ENCODE measurements at places on chromosomes 4 and X. TPM values are rescaled to one million over a fixed set of nuclear protein-coding genes. Genes with fewer than 3 reads are reported as not detected.

GRCh38 chr4:3026540-3026939, 47.8 kb downstream of the HTT-AS start:
- DNase-seq = no peak

USP17L19 gene
- not detected for total RNA-seq

DNA sequence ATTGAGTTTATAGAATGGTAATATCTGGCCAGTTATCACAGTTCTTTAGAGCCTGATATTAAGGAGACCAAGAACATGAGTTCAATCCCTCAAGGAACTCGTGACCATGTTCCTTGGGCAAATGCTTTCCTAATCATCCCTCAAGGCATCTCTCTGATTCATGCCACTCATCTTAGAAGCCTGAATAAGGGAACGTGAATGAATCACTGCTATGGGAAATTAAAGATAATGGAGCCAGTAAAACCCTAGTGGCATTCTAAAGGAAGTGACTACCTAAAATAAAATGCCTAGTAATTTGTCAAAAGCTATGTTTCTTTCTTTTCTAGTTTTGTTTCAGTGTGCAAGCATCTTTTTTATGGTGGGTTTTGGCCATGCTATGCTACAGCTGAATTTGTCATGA, 1161.3 kb downstream of the C4orf33 start:
- DNase-seq = no peak

GRCh38 chr4:967113-968104, 6.0 kb downstream of the DGKQ start:
- DNase-seq = no peak

DNA sequence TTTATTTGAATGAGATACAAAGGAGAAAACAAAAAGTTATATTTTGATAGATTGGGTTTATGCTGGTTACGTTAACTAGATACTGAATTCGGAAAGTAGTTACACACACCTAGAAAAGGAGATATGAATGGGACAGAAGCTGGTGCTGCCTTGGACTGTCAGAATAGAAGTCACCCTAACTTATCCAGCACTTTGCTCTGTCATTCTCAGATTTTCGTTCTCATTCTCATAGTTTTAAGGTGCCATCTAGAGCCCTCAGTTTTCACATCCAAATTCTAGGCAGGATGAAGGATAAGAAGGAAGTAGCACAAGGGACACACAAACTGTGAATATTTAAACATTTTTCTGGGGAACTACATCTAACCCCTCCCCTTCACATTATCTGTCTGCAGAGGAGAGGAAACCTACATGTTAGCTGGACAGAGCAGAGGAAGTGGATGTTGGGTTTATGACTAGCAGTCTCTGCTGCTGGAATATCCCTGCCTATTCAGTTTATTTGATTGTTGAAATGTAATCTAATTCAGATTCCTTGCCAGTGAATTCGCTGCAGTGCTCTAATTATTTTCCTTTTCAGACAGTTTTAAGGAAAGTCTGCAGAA, 521.9 kb downstream of the FAT4 start:
- DNase-seq = no peak

DNA sequence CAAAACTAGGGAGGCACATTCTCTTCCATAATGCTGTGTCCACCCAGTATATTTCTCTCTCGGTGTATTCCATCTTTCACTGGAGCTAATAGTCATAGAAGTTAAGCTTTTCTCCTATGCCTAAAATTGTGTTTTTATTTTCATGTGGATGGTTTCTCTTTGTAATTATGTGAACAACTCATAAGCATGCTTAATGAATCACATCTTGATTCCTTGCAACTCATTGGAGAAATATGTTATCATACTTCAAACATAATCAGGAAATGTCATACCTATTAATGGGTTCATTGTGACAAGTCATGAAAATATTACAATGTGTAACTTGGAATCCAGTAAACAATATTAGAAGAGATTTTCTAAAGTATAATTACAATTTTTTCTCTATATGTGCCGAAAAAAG, 186.3 kb downstream of the SLC7A11 start:
- no peak for DNase-seq

FREM3 gene
- not detected for total RNA-seq

DNA sequence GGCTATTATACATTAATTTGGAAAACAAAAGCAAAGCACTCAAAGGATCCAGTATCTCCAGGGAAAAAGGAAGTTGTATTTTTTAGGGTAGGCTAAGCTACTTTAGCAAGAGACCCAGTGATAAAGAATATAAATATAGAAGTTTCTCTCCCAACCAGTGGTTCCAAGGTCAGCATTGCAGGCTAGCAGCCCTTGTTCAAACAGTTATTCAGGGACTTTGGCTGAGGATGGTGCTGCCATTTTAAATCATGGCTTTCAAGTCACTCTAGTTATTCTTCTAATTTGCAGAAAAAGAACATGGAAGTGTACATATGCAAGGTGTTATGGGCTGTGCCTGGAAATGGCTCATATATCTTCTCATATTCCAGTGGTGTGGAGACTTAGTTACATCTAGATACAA, 9.3 kb downstream of the SCOC start:
- no peak for DNase-seq

- peak; percentile 37 for DNase-seq
Observed at GRCh38 chrX:103362474-103362873, 6.2 kb downstream of the TCEAL9 start.

- DNase-seq = no peak
Observed at GRCh38 chr4:6937754-6938153, 28.1 kb downstream of the TBC1D14 start.

DNA sequence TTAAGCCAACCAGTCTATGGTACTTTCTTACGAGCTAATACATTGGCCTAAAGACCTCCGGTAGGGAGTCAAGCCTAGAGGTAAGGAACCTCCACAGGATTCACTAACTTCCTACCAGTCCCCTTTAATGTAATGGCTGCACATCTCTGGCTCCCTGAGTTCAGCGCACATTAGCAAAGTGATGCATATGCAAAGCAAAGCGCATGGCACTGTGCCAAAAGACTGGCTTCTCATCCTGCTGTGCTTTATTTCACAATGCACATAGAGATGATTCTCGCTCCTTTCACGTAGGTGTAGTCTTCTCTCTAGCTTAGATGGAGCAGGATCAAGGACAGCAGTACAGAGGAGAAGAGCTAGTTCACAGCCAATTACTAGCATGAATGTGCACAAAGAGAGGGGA, 14.6 kb upstream of the CLTRN start:
- no peak for DNase-seq

RPS6KA6 gene
- total RNA-seq = 8.7 TPM

RHOXF2 gene
- not detected for total RNA-seq

GRCh38 chr4:140806163-140806562, 50.0 kb upstream of the TBC1D9 start:
- DNase-seq = no peak

- DNase-seq = no peak
Observed at GRCh38 chr4:4271912-4272311, 18.0 kb downstream of the LYAR start.

GRCh38 chr4:4766564-4766963, 92.9 kb upstream of the MSX1 start:
- DNase-seq = no peak

GRCh38 chr4:36677112-36677511, 395.7 kb downstream of the DTHD1 start:
- no peak for DNase-seq

LEF1 gene
- 19.3 TPM for total RNA-seq

DNA sequence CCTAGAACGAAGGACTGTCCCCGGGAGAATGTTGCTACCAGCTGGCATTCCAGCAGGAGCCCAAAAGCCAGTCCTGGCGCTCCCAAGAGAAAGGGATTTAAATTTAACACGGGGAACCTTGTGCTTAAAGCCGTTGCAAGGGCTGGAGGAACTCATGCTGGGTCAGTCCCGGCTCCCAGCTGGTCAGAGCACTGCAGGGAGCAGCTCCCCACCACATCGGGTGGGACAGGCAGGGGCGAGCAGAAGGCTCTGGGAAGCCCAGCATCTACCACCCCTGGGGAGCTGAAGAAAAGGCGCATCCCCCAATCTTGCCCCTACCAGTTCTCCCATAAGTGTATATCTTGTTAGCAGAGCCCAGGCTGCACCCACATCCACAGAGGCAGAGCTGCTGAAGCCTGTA, 15.7 kb downstream of the CFAP99 start:
- no peak for DNase-seq

DNA sequence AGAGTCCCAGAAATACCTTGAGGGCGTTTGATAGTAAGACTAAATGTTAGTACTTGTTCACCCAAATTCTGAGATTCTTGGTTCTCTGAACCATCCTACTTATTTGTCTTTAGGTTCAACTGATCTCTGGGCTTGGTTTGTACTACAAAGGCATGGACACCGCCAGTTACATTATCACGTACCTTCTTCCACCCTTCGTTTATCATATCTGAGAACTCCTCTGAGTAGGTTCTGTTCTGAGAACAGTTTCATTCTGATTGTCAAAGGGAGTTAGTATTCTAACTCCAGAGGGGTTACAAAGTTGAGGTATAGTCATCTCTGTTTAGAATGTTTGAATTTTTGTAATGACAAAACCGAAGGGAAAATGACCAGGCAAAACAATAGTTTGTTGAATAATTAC, 19.3 kb downstream of the ZFX start:
- DNase-seq = no peak

DNA sequence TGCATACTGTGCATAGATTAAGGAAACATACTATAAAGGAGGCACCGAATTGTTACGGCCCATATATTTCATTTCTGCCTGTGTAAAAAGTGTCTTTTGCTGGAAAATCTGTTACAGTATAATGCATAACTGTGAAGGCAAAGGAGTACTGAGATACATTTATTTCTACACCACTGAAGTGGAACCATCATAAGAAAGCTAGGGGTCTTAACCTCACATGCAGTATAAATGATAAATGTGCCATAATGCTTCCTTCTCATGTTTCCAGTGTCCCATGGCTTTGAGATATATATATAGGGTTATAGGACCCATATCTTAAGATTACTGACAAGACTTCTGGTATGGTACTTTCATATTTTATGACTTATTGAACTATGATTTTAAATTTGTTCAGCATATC, 713.8 kb upstream of the PABPC4L start:
- no peak for DNase-seq

ARSJ gene
- total RNA-seq = 7.3 TPM

PABPC1L2B gene
- not detected for total RNA-seq

PPM1K gene
- total RNA-seq = 24.3 TPM

DNA sequence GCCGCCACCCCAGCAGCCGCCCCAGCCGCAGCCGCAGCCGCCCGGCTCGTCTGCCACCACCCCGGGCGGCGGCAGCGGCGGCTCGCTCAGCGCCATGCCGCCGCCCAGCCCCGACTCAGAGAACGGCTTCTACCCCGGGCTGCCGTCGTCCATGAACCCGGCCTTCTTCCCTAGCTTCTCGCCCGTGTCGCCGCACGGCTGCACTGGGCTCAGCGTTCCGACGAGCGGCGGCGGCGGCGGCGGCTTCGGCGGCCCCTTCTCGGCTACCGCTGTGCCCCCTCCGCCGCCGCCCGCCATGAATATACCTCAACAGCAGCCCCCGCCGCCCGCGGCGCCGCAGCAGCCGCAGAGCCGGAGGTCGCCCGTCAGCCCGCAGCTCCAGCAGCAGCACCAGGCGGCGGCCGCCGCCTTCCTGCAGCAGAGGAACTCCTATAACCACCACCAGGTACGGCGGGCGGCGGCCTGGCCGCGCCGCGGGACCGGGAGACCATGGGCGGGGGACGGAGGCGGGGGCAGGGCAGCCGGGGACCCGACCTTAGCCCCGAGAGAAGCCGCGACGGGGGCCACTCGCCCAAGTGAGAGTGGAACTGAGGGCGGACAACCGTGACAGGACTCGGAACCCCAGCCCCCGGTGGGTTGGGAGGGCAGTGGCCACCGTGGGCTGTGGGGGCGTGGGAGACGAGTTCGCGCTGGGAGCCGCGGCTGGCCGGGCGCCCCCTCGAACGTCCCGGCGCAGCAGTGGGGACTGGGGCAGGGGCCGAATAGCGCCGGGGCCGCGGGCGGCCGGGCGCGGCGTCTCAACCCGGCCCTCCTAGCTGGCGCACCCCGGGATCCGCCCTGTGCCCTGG, 1.8 kb downstream of the CPEB2 start:
- DNase-seq = no peak

S100G gene
- total RNA-seq = not detected

TRIM60 gene
- total RNA-seq = not detected

DNA sequence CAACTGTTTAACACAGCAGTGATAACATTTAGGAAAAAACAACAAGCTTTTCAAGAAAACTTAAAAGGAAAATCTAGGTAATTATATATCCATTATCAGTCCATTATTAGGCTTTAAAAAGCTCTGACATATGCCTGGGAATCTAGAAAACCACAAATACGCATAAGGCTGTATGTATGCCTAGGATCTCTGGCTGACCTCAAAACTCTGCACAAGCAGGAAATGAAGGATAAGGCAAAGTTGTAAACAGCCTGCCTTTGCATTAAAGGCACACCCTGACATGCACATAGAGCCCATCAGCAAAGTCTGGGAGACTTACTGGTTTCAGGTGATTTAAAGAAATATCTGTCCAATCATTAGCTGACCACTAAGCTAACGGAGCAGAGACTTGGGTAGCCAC, 14.0 kb downstream of the TIMP1 start:
- DNase-seq = no peak

DNA sequence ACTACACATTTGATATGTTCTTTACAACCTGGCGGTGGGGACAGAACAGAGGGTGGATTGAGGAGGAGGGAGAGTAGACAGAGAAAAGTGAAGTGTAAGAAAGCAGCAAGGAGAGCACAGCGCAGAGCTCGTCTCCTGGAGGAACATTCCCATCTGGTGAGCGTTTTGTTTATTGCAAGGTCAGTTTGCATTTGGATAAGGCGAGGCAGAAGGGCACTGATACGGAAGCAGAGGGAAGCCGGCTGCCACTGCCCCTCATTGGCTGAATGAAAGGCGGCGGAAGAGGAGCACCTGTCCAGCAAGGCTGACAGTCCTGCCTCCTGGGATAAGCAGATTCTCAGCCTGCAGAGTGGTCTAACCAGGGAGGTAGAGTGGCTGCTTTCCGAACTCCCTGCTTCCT, 83.2 kb downstream of the GPR143 start:
- DNase-seq = no peak

DNA sequence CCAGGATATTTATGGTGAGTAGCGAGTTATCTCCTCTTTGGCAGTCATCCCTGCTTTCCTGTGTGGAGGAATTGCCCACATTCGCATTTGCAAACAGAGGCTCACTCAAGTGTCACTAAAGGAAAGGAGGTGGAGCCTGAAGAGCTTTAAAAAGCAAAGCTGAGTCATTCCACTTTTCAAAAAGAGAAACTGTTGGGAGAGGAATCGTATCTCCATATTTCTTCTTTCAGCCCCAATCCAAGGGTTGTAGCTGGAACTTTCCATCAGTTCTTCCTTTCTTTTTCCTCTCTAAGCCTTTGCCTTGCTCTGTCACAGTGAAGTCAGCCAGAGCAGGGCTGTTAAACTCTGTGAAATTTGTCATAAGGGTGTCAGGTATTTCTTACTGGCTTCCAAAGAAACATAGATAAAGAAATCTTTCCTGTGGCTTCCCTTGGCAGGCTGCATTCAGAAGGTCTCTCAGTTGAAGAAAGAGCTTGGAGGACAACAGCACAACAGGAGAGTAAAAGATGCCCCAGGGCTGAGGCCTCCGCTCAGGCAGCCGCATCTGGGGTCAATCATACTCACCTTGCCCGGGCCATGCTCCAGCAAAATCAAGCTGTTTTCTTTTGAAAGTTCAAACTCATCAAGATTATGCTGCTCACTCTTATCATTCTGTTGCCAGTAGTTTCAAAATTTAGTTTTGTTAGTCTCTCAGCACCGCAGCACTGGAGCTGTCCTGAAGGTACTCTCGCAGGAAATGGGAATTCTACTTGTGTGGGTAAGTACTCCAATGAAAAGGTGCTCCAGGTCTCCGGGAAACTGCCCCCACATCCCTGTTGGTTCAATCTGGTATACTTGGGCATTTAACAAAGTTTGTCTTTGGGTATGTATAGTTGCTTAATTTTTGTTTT, at the start of gene EGF:
Gene EGF (plus strand): TSS at position 178 of the 890 bp plus-strand sequence. CDS start 453 bp downstream, at position 631.
- DNase-seq = no peak

GRCh38 chr4:124970011-124970410, 257.5 kb upstream of the ANKRD50 start:
- DNase-seq = no peak

Measured in Caco-2 (cell line).